ENCODE measurements at places on chromosomes 2 and 18.

GRCh38 chr18:9951022-9951859 is 37.4 kb downstream of the VAPA start:
- DNase-seq, result no peak

- DNase-seq, result no peak
These were observed 628 bp upstream of the CAPG start for GRCh38 chr2:85410584-85411404.

DNA sequence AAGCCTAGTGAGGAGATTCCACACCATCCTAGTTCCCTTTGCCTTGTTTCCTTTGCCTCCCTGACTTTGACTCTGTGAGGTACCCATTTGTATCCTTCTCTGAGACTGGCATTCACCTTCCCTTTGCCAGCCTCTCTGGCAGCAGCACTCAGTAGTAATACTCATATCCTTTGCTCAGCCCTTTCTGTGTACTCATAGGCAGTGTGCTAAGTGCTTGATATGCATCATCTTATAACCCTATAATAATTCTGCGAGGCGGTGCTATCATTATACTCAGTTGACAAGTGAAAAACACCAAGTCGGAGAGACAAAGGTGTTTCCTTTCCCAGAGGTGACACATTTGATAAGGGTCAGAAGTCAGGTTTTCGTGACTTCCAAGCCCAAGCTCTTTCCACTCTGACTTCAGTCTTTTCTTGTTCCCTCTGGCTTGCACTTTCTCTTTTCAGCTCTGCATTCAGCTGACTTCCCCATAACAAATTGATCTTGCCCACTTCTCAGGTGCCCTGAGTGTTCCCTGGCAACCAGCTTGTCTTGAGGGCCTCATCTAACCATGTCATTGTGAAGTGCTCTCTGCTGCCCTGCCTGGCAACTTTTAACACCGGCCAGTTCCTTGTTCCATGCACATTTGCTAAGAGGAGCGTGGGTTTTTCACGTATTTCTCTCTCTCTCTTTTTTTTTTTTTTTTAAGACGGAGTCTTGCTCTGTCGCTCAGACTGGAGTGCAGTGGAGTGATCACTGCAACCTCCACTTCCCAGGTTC is 94.5 kb upstream of the UPP2 start:
- no peak for DNase-seq

DNA sequence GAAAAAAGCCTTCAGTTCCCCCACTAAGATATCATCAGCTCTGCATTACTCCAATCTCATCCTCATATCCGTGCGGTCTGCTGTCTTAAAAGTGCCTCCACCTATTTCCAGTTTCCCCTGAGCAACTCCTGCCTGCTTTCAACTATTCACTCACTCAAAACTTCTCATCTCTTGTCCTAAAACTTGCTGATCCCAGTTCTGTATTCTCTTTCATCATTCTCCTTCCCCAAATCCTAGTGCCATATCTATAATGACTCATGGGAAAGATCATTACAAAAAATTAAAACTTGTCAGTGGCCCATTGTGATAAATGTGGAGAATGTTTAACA is 20.0 kb downstream of the ACVR1 start:
- no peak for DNase-seq

DNA sequence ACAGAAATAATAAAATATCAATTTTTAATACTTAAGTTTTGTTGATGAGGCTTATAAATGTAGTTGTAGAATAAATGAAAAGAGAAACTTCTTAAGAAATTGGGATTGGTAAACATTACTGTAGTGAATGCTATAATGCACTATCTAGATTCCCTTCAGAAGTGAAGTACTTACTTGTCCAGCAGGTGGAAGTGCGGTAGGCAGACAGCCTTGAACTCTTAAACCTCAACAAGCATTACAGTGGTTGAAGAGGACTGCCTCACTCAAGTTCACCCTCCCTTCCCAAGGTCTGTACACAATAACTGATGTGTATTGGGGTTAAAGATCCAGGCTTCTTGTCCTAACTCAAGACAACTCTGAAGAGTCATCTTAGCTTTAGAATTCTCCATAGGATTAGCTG is 931.0 kb upstream of the LRRTM1 start:
- DNase-seq, result no peak

DNA sequence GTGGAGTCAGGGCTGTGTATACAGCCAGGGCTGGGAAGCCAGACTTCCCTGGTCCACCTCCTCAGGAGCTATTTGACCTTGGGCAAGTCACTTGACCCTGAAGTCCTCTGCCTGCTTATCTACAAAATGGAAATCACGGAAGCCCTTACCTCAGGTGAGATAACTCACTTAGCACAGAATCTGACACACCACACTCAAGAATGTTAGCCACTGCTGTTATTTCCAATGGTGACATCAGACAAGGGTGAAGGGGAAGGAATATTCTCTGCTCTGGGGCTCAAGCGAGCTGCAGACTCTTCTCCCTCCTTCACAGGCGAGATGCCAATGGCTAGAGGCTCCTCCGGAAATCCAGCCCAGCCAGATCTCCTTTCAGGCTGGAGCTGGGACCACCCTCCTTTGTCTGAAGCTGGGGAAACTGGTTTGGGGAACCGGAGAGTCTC is 189.6 kb downstream of the HAUS1 start:
- DNase-seq, result no peak

- no peak for DNase-seq
These were observed 8.9 kb upstream of the REL start for GRCh38 chr2:60872510-60872928.

DNA sequence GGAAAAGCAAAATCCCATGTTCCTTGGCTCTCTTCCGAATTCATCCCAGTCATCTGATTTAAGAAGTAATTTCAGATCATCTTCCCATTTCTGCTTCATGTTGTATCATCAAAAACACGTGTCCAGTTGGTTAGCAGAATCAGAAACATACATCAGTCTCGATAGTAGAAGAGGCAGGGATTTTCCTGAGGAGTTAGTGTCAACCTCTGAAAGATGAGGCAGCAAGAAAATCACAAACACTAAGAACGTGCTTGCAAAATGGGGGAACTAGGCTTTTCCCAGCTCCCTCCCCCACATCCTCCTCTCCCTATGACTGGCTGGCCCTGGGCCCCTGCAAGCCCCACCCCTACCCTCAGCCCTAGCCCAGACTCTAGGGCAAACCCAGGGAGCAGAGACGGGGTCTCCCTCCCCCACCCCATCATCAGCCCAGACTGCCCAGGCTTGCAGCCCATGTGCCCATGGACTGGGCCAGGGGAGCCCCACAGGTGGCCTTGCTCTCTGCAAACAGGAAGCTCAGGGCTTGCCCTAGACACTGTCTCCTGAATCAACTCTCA is 161.0 kb upstream of the ID2 start:
- DNase-seq, result no peak

DNA sequence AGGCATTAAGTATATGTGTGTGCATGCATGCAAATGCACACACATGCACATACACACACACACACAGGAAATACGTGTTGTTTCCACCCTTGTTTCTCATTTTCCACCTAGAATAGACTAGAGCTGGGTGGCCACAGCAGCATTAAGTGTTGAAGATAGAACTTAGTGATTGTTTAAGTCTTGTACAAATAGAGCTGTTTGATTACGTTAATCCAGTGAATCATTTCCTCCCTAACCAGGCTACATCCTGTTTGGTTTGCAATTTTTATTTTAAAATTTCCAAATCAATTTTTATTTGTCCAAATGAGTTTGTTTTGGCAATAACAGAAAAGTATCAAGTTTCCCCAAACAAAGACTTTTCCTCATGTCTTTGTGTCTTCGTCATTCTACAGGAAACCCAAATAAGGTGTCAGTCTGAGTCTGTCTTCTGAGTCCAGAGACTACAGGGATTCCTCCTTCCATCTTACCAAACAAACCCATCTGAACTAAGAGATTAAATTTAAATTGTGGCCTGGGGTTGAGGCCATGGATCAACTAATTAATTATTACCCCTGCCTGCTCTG is 74.6 kb upstream of the GALNT5 start:
- DNase-seq, result no peak

GRCh38 chr2:61554604-61555003 is 16.4 kb upstream of the XPO1 start:
- DNase-seq, result no peak

DNA sequence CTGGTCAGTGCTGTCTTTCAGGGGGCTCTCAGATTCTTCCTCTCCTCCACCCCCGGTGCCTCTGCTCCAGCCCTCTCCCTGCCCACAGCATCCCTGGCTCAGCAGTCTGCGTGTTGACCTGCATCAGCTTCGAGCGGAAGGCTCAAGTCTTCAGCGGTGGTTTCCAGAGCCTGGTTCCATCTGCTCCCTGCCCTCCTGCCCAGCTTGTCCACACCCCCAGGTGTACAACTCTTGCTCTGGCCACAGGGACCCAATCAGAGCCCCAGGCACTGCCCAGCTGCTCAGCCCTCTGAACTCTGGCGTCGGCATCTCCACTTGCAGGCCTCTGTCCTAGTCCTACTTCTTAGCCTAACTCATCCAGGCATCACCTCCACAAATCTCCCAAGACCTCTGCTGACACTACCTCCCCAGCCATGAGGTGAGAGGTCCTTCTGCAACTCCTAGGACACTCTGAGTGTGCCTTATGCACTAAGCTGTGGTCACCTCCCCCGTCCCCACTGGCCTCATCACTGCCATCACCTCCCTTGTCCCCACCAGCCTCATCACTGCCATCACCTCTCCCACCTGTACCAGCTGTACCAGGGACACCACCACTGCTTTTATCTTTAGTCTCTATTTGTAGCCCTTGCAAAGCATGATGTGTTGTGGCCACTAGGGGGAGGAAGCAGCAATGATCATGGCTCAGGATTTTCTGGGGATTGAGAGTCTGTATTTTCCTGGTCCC is 60.9 kb downstream of the EDAR start:
- DNase-seq, result no peak

DNA sequence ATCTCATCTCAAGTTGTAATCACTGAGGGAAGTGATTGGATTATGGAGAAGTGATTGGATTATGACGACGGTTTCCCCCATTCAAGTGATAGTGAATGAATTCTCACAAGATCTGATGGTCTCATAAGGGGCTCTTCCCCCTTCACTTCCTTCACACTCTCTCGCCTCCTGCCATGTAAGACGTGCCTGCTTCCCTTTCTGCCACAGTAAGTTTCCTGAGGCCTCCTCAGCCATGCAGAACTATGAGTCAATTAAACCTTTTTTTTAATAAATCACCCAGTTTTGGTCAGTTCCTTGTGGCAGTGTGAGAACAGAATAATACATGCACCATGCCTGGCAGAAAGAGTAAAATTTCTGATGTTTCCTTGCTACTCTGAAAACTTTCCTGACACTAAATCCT is 36.6 kb downstream of the CEP68 start:
- no peak for DNase-seq

DNA sequence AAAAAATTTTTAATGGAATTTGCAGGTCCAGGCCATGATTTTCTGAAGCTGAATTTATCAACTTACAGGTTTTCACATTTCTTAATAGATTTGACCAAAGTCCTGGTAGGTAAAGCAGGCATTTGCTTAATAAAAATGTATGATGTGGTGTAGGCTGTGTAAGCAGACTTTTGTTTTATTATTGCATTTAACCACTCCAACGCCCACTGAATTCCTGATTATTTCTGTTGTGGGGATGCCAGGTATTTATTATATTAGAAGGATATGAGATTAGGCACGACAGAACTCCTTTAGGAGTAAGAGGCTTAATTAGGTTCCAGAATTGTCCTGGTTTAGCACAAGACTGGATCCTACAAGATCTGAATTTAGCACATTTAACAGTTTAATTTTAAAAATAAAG is 111.1 kb downstream of the ADCYAP1 start:
- no peak for DNase-seq

- DNase-seq, result no peak
These were observed 49.5 kb upstream of the SP3 start for GRCh38 chr2:174014699-174015070.

- DNase-seq, result no peak
These were observed 11.3 kb upstream of the MALL start for GRCh38 chr2:110126906-110127305.

DNA sequence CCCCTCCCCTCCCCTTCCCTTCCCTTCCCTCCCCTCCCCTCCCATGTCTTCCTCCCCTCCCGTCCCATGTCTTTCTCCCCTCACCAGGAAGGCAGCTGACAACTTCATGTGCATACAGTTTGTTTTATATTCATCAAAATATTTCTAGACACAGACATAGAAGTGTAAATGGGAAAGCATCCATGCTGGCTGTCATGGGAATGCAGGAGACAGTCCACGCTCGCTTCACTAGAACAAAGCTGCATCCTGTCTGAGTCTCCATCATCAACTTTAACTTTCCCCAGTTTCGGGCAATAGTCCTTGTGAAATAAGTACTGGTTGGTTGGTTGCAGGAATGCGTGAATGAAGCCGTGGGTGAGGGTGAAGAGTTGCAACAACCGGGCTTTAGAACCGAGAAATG is 226.9 kb downstream of the DCDC2C start:
- no peak for DNase-seq

- no peak for DNase-seq
These were observed 66.6 kb downstream of the MYL12B start for GRCh38 chr18:3328532-3328931.

DNA sequence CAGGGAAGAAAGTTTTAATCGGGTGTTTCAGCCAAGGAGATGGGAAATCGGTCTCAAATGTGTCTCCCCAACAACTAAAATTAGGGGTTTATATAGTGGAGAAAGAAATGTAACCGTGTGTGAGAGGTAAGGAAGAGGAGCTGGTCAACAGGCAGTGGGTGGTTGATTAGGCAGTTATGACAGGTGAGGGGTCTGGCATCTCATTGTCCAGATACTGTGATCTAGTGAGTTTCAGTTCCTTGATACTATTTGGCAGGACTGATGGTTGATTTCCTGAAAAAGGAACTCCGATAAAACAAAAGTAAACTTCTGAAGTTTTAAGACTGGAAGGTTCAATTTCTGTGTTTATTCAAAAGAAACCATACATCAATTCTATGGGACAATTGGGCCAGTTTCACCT is 197.9 kb downstream of the LPIN1 start:
- no peak for DNase-seq

- DNase-seq, result no peak
These were observed 93.5 kb upstream of the MGAT4A start for GRCh38 chr2:98824256-98825019.

DNA sequence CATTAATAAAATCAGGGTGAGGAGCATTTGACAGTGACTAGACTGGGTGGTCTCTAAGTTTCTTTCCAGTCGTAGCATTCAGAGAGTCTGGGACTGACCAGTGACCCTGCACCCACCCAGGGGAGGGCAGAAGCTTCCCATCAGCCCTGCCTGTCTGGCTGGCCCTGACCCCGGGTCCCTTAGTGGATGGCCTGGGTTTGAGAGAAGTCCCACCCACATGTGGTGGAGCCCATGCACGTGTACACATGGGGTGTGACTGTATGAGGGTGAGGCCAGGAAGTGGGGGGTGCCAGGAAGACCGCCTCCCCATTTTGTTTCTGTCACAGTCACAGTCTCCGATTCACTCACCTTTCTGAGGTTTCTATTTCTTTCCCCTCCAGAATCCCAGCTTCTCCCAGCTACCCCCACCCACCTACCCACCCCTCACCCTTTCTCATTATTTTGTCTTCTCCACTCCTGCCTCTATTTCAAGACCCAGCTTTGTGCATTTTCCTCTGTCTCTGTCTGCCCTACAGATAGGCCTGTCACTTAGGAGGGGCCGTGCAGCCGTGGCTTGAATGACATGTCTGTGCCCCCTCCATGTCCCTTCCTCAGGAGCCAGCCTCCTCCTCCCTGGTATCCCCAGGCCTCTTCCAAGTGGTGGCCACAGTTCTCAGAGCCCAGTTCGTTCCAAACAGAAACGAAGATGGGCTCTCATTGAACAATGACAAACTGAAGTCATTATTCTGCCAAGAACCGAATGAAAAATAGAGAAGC is 13.6 kb downstream of the CIB4 start:
- no peak for DNase-seq
